ENCODE measurements at places on chromosomes 7 and 10.

DNA sequence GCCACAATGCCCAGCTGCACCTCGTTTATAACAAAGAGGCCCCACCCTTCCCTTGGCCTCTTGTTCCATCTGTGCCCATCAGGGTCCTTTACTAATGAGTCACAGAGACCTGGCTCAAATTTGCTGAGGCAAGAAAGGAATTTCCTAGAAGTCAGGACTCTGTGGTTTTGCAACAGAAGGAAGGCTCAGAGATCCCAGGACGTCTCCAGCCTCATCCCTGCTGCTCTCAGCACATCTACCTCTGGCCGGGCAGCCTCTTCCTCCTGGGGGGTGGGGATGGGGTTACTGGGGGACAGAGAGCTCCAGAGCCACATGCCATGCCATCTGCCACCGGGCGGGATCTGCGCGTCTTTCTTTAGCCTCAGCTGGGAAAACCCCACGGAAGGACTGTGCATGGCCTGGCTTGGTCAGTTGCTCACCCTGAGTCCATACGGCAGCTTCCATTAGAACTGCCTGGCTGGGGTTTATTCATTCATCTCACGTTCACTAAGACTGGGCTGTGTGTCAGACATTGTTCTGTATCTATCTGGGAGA, 41.9 kb upstream of the PSMG3 start:
- DNase-seq, result peak; percentile 90

DNA sequence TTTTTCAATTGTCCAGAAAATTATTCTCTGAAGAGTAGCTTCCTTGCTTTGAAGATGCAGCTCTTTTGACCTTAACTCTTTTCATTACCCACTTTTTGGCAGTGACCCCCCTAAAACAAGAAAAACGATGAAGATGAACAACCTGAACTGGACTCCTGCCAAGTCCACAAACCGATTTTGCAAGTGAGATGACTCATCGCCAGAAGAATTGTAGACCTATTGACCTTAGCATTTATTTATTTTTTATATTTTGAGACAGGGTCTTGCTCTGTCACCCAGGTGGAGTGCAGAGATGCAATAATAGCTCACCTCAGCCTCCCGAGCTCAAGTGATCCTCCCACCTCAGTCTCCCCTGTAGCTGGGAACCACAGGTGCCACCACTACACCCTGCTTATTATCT, 859.2 kb downstream of the GATA3 start:
- no peak for DNase-seq

DNA sequence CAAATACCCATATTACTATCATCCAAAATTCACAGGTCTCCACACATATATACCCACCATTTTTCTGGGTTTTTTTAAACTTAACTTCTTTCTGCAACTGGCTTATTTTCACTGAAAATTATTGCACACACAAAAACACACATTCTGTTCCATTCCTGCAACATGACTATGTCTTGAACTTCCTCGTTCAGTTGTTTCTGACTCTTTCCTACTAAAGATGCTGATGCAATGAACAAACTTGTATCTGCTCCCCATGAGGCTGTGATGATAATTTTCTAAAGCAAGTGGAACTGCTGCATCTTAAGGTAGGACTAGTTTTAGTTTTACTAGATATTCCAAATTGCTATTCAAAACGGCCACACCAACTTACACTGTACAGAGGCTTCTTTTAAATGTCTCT, 77.7 kb downstream of the OSBPL3 start:
- DNase-seq, result peak; percentile 41

GRCh38 chr7:88314061-88314491, 7.4 kb upstream of the STEAP4 start:
- DNase-seq, result no peak

GRCh38 chr10:64312876-64313275, 791.7 kb downstream of the REEP3 start:
- no peak for DNase-seq

- peak; percentile 80 for DNase-seq
These were observed 282.7 kb upstream of the ZNF32 start for GRCh38 chr10:43931308-43931930.

- DNase-seq, result peak; percentile 79
These were observed 152.6 kb downstream of the PKD1L1 start for GRCh38 chr7:47795631-47796030.

- peak; percentile 43 for DNase-seq
These were observed 141.1 kb downstream of the ELFN1 start for GRCh38 chr7:1810961-1811849.

DNA sequence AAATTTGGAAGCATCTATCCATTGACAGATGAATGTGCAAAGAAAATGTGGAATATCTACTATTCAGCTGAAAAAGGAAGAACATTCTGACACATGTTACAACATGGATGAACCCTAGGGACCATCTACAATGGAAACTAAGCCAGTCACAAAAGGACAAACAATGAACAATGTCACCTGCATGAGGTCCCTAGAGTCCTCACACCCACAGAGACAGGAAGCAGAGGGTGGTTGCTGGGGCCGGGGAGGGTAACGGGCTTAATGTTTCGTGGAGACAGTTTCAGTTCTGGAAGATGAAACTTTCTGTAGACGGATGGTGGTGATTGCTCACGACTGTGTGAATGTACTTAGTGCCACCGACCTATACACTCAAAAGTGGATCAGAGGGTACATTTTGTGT, 282.9 kb downstream of the ADARB2 start:
- no peak for DNase-seq

- no peak for DNase-seq
These were observed 4.0 kb downstream of the NUDT5 start for GRCh38 chr10:12191715-12192114.

DNA sequence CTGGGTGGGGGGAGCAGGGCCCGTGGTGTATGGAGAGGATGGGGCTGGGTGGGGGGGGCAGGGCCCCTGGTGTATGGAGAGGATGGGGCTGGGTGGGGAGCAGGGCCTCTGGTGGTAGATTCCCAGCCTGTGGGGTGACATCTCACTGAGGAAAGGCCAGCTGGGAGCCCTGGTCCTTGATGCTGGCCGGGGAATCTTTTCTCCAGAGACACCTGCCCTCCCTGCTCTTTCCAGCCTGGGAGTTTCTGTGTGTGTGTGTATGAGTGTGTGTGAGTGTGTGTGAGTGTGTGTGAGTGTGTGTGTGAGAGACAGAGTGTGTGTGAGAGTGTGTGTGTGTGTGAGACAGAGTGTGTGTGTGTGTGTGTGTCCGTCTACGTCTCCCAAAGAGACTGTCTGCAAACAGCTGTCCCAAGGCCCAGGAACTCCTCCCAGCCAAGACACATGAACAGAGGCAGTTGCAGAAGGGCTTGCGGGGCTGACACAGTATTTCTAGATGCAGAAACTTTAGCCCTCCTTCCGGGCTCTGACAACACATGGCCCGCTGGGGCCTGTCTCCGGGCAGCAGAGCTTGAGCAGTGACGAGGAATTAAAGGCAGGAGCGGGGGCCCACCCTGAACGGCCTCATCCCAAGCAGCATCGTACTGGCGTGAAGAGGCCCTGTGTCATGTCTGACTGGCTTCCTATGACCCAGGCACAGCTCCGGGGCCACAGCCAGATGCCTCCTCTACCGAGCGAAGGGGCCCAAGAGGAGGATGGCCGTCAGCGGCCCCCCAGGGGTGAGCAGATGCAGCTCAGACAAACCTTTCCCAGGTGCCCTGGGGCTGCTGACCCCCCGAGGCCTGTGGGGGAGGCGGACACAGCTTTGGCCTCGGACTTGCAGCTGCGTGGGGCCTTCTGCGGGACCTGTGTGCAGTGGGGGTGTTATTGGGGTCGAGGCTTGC, 24.3 kb downstream of the FAM20C start:
- DNase-seq, result no peak

GRCh38 chr10:59027975-59028655, 148.3 kb upstream of the PHYHIPL start:
- peak; percentile 10 for DNase-seq
